ENCODE measurements at places on chromosomes 7 and 10.

DNA sequence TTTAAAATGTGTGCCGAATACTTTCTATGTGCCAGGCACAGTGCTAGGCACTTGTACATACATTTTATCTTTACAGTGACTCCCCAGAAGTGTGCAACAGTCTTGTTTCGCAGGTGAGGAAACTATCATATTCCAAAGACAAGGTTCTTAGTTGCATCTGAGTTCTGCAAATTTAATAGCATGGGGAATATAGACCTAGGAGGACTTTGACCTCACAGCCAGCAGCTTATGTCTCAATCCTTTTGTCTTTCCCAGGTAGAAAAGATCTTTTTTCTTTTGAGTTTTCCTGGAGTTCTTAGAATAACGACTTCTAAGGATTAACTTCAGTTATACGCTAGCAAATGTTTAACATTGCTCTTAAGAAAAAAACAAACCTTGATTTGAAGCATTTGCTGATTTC is 482.8 kb upstream of the ZMIZ1 start:
- peaks cover 50% of the 10 kb centered on the region for H3K4me1 ChIP-seq
- H3K4me3 ChIP-seq: no peak overlapping the region
- peaks cover 3% of the 10 kb centered on the region for H3K27me3 ChIP-seq
- no peak for DNase-seq

DNA sequence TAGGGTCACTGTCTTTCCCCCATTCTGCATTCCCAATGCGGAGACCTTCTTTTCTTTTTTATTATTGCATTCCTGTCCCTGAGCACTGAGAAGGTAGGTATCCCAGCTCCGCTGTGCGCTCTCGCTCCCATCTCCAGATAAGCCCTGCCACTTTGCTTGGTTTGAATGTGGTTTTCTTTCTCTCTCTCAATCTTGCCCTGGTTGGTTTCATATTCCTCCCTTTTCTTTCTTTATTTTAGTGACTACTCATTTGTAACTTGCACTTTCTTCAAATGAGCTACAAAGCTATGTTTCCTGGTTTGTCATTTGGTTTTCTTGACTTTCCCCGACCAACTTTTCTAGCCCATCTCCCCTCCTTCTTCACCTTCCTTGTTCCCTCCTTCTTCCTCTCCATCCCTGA is 29.0 kb upstream of the HSPB1 start:
- H3K27ac ChIP-seq: no peak overlapping the region
- peaks cover 7% of the 10 kb centered on the region for H3K4me1 ChIP-seq
- peaks cover 68% of the 10 kb centered on the region for H3K27me3 ChIP-seq
- no peak for DNase-seq
- H3K4me3 ChIP-seq: no peak overlapping the region

DNA sequence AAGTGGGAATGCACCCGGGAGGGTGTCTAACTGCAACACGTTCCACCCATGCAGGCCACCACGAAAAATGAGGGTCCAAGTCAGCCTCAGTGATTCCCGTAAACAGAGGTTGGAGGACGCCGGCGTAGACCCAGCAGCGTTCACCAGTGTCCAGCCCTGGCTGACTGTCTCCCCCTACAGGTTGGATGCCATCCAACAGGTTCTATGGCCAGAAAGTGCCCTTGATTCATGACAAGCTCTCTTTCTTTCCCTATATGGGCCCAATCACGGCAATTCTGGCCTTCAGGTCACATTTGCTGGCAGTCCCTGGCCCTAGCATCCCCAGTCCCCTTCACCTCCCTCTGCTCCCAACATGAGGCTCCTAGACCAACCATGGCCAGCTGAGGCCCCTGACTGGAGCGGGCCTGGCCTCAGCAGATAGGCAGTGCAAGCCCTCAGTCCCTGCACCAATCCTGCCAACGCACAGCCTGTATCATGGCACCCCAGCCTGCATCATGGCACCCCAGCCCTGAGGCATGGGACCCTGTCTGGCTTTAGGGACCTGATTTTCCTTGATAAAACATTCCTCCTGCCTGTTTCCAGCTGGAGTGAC is 227.4 kb downstream of the GRID1 start:
- no peaks in the 10 kb centered on the region for H3K4me1 ChIP-seq
- H3K27me3 ChIP-seq: peaks cover 3% of the 10 kb centered on the region
- H3K4me3 ChIP-seq: no peak overlapping the region
- no peaks in the 10 kb centered on the region for H3K36me3 ChIP-seq
- DNase-seq: no peak

GRCh38 chr10:63252095-63252762 is 119.1 kb downstream of the NRBF2 start:
- H3K36me3 ChIP-seq: peaks cover 19% of the 10 kb centered on the region
- H3K4me3 ChIP-seq: no peak overlapping the region
- H3K4me1 ChIP-seq: peaks cover 8% of the 10 kb centered on the region
- DNase-seq: no peak

- no peaks in the 10 kb centered on the region for H3K36me3 ChIP-seq
- no peaks in the 10 kb centered on the region for H3K4me1 ChIP-seq
- no peak overlapping the region for H3K27ac ChIP-seq
Observed at GRCh38 chr7:64653721-64654401, 12.1 kb upstream of the ZNF107 start.

DNA sequence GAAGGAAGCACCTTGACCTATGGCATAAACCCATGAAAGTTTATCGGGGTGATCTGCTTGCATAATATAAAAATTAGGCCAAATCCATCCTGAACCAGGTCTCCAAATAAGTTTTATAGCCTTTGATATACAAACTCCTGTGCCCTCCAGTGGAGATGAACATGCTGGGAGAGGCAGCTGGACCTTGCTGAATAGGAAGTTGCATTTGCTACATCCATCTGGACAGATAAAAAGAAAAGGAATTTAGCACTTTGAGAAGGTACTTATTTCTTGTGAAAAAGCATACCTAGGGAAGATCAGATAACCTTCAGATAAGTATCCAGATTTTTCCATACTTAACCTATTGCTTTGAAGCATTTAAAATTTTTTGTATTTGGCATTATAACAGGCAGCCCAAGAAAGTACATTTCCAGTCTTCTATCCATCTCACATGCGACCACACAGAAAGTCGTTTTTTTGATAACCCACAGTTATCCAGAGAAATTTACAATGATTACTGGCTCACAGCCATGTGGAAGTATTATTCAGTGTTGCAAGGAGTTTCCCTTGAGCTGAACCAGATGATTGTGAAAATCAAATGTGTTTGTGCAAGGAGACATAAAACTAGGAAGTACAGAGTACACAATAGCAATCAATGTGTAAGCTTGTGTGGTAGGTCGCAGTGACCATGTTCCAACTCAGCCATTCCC is 124.4 kb upstream of the STK17A start:
- H3K27ac ChIP-seq: no peak overlapping the region
- H3K36me3 ChIP-seq: no peaks in the 10 kb centered on the region
- H3K4me3 ChIP-seq: no peak overlapping the region
- DNase-seq: no peak
- H3K27me3 ChIP-seq: peaks cover 3% of the 10 kb centered on the region
- peaks cover 12% of the 10 kb centered on the region for H3K4me1 ChIP-seq

GRCh38 chr7:28205506-28205905 is 24.9 kb upstream of the JAZF1 start:
- no peak overlapping the region for H3K27ac ChIP-seq
- H3K36me3 ChIP-seq: no peaks in the 10 kb centered on the region
- no peak overlapping the region for H3K4me3 ChIP-seq
- peaks cover 4% of the 10 kb centered on the region for H3K27me3 ChIP-seq

GRCh38 chr7:13990319-13990983 is 985 bp upstream of the ETV1 start:
- DNase-seq: no peak
- no peak overlapping the region for H3K4me3 ChIP-seq
- H3K4me1 ChIP-seq: peaks cover 6% of the 10 kb centered on the region
- no peaks in the 10 kb centered on the region for H3K27me3 ChIP-seq
- no peaks in the 10 kb centered on the region for H3K36me3 ChIP-seq
- H3K27ac ChIP-seq: no peak overlapping the region

- peaks cover 70% of the 10 kb centered on the region for H3K4me1 ChIP-seq
- DNase-seq: no peak
- H3K36me3 ChIP-seq: peaks cover 6% of the 10 kb centered on the region
- no peaks in the 10 kb centered on the region for H3K27me3 ChIP-seq
- H3K27ac ChIP-seq: peak overlapping the region; percentile 35
- no peak overlapping the region for H3K4me3 ChIP-seq
Observed at GRCh38 chr7:139741789-139742344, 35.9 kb downstream of the HIPK2 start.

GRCh38 chr10:94097656-94098055 is 103.9 kb downstream of the PLCE1 start:
- H3K4me1 ChIP-seq: no peaks in the 10 kb centered on the region
- DNase-seq: no peak
- H3K27ac ChIP-seq: no peak overlapping the region
- H3K27me3 ChIP-seq: peaks cover 21% of the 10 kb centered on the region
- H3K4me3 ChIP-seq: no peak overlapping the region

DNA sequence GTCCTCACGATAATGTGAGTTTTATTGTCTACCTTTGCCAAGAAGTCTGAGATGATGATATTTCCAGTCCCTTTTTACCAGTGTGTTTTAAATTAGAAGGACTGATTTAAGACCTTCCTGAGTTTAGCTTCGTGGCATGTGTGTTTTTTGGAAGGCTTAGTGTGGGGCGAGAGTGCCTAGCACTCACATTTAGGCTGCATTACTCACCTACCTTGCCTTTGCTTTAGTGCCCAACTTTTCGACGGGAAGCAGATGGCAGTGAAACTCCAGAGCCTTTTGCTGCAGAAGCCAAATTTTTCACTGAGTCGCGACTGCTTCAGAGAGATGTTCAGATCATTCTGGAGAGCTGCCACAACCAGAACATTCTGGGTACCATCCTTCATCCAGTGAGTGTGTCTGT is 50.9 kb downstream of the SND1 start:
- no peak overlapping the region for H3K4me3 ChIP-seq
- peaks cover 7% of the 10 kb centered on the region for H3K4me1 ChIP-seq
- no peak overlapping the region for H3K27ac ChIP-seq

GRCh38 chr10:53236941-53237340 is 464.4 kb upstream of the MBL2 start:
- peaks cover 12% of the 10 kb centered on the region for H3K4me1 ChIP-seq
- H3K27me3 ChIP-seq: no peaks in the 10 kb centered on the region
- H3K27ac ChIP-seq: peak overlapping the region; percentile 64
- no peak for DNase-seq
- H3K4me3 ChIP-seq: no peak overlapping the region
- no peaks in the 10 kb centered on the region for H3K36me3 ChIP-seq

DNA sequence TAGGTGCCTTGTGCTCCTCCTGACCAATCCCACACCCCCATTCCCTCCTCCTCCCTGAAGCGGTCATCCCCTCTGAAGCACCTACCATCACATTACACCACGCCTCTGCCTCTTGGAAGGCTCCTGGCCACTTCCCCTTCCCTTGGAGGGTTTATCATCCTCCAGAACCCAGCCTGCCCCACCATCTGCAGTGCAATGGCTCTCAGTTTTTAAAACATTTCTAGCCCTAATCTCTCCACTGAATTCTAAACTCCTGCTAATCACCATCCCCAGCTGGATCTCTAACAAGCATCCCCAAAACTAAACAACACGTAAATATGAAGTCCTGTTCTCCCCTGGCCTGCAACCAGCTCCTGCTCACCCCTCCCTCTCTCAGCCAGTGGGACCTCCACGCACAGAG is 70.6 kb downstream of the PIP4K2A start:
- H3K36me3 ChIP-seq: no peaks in the 10 kb centered on the region
- no peak for DNase-seq
- H3K27me3 ChIP-seq: no peaks in the 10 kb centered on the region
- H3K4me3 ChIP-seq: no peak overlapping the region

DNA sequence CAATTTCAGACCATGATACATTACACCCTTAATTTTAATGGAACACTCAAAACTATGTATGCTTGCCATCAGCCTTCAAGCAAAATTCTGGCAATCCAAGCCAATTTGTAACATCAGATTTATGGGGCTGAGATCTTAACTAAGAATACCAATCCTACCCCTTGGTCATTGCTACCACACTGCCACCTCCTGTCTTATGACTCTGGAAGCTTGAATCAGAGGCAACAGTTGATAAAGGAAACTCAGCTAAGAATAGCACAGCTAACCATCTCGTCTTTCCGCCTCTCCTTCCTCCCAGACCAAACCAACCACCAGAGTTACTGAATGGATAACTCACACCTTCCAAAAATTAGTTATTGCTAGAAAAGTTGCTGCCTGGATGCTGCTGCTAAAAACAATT is 7.4 kb downstream of the IGF2BP3 start:
- H3K4me1 ChIP-seq: peaks cover 46% of the 10 kb centered on the region
- no peak for DNase-seq
- peak overlapping the region; percentile 76 for H3K27ac ChIP-seq
- H3K27me3 ChIP-seq: no peaks in the 10 kb centered on the region
- peaks cover 19% of the 10 kb centered on the region for H3K36me3 ChIP-seq

GRCh38 chr7:12642508-12642907 is 44.9 kb upstream of the ARL4A start:
- no peak overlapping the region for H3K27ac ChIP-seq
- no peak for DNase-seq
- no peaks in the 10 kb centered on the region for H3K27me3 ChIP-seq
- H3K36me3 ChIP-seq: no peaks in the 10 kb centered on the region
- H3K4me3 ChIP-seq: no peak overlapping the region

- no peaks in the 10 kb centered on the region for H3K27me3 ChIP-seq
- no peak overlapping the region for H3K4me3 ChIP-seq
- H3K4me1 ChIP-seq: peaks cover 14% of the 10 kb centered on the region
- DNase-seq: peak; percentile 45
- H3K36me3 ChIP-seq: no peaks in the 10 kb centered on the region
Observed at GRCh38 chr10:48439581-48440041, 133.1 kb downstream of the MAPK8 start.

DNA sequence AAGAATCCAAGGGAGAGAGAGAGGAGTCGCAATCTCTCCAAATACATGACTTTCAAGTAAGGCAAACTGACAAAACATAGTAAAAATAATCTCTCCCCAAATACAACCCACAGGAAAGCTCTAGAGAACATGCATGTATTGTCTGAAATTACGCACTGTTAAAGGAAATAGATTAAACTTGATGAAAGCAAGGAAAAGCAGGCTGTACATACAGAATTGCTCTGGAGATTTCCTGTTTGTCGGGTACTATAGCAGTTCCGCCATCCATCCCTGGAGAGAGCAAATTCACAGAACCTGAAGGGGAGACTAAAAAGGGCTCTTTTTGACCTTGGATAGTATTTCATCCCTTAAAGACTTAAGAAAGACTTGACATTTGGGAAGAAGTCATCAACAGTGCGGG is 170.2 kb upstream of the BET1 start:
- no peaks in the 10 kb centered on the region for H3K4me1 ChIP-seq
- H3K27ac ChIP-seq: no peak overlapping the region
- H3K4me3 ChIP-seq: no peak overlapping the region
- H3K36me3 ChIP-seq: no peaks in the 10 kb centered on the region
- H3K27me3 ChIP-seq: peaks cover 4% of the 10 kb centered on the region

DNA sequence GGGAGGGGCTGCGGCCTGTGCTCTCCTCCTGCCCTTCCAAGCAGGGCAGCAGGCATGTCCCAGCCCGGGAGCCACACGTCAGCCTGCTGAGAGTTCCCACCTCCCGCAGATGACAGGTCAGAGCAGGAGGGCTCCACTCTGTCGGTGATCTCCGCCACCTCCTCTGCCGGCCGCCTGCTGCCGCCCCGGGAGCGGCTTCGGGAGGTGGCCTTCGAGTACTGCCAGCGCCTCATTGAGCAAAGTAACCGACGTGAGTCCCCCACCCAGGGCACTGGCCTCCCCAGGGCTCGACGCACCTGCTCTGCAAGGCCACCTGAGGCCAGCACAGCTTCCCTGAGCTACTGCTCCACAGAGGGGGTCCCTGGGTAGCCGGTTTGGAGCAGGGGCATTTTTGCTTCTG is 9.4 kb downstream of the AP5Z1 start:
- no peak overlapping the region for H3K4me3 ChIP-seq
- no peak for DNase-seq
- no peaks in the 10 kb centered on the region for H3K36me3 ChIP-seq
- H3K27ac ChIP-seq: no peak overlapping the region
- no peaks in the 10 kb centered on the region for H3K4me1 ChIP-seq
- no peaks in the 10 kb centered on the region for H3K27me3 ChIP-seq

GRCh38 chr7:119028736-119029135 is 804.2 kb downstream of the ANKRD7 start:
- no peak overlapping the region for H3K4me3 ChIP-seq
- no peaks in the 10 kb centered on the region for H3K27me3 ChIP-seq
- DNase-seq: no peak

Data from progenitor cell of endocrine pancreas (in vitro differentiated cells).